ENCODE measurements at places on chromosomes 16 and 17. TPM values are rescaled to one million over a fixed set of nuclear protein-coding genes. Genes with fewer than 3 reads are reported as not detected.

IL34 gene
- total RNA-seq = 1.6 TPM

MYH13 gene
- total RNA-seq = not detected

KRT9 gene
- not detected for total RNA-seq

ESRP2 gene
- total RNA-seq = 0.73 TPM

- DNase-seq = no peak
Observed at GRCh38 chr17:58324056-58324408, 4.6 kb downstream of the TSPOAP1 start.

GRCh38 chr16:29868396-29869009 lies 5.5 kb upstream of the CDIPT start:
- no peak for DNase-seq

GRCh38 chr17:9924735-9925191 lies 19.7 kb upstream of the RCVRN start:
- peak; percentile 36 for DNase-seq

DNA sequence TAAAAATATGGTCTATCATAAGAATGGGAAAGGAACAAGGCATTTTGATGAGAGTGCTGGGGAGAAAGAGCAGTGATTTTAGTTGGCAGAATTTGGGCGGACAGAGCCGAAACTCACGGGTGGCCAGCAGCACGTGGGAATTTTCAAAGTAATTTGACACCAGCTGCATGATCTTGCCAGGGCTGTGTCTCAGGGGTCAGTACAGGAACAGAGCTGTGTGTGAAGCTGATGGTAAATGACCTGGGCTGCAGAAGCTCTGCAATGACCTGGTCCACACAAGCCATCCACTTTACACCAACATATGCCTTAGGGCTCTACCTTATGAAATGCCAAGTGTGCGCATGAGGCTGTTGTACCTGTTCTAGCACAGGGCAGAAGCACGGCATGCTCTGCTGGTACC lies 112.0 kb downstream of the ZFHX3 start:
- no peak for DNase-seq

DNA sequence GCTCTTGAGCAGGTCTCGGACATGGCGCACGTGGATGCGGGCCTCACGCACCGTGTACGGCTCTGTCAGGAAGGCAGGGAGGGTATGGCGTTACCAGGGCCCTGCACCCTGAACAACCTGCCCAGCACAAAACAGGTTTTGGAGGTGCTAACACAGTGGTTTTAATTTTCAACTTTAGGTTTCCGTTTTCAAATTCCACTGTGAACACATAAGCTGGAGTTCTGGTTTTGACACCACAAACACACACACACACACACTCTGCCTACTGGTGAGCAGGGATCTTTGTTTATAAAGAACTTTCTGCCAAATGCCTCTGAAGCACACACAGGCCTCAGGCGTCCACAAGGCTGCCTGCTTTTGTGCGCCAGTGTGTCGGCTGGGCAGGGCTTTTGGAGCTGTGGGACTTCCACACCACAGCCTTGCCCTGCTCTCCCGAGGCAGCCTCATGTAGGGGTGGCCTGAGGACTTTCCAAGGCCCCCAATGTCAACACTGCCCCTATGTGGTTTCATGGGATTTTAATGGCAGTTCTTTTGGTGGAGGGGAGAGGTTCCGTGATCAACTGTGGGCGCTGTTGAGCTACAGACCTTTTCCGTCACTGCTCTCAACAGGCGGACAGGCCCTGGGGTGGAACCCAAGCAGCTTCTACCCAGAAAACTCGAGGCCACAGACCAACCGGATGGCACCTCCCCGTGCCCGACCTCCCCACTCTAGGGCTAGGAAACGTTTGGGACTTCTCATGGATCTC lies 9.4 kb downstream of the CLUH start:
- DNase-seq = peak; percentile 36

DNA sequence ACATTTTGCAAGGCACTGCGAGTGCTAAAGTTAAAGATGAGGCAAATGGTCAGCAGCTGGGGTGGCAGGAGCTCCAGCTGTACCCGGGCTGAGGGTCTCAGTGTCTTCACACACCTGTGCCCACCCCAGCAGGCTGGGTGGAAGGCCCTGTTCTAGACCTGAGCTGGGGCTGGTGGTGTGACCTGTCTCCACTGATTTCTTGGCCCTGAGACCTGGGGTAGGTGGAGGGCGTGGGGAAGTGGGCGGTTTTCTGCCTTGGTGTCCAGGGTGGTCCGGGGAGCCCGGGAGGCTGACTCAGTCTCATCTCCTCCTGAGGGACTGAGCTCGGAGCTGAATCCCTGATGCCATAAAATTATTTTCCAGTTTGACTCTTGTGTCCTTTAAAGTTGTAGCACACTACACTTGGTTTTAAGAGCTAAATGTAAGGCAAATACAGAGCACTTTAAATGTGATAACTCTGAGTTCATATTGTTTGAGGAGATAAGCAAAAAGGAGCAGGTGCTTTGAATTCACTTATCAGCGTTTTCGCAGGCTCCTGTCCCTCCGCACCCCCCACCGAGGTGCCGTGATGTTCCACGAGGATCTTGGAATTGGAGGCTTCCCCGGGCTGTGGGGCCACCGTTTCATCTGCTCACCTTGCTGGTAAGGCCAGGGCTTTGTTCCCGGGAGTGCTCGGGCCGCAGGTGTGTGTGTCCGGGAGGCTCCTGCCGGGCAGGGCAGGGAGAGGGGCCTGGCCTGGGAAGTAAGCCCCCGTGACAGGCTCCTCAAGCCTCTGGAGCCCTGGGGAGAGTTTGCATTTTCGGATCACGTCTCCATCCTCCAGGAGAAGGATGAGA lies 117.0 kb downstream of the AATF start:
- DNase-seq = no peak

GRCh38 chr17:36525888-36526287 lies 8.8 kb downstream of the MYO19 start:
- DNase-seq = no peak

- no peak for DNase-seq
Observed at GRCh38 chr16:2858245-2859025, 465 bp upstream of the PRSS22 start.

DNA sequence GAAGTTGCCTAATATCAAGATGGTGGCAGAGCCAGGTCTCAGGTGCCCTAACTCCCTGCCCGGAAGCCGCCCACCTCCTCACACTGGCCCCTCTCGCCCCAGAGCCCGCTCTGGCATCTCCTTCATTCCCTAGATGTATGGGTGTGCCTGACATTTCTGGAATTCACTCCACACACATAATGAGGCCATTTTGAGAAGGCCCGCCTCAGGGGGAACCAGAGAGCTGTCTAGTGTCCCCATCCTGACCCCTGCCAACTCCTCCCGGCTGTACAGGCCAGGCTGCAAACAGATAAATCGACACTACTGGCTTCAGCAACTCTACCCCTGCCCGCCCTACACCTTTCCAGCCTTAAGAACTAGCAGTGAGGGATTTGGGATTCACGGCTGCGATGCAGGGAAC lies 7.7 kb downstream of the WNT3 start:
- no peak for DNase-seq

DNA sequence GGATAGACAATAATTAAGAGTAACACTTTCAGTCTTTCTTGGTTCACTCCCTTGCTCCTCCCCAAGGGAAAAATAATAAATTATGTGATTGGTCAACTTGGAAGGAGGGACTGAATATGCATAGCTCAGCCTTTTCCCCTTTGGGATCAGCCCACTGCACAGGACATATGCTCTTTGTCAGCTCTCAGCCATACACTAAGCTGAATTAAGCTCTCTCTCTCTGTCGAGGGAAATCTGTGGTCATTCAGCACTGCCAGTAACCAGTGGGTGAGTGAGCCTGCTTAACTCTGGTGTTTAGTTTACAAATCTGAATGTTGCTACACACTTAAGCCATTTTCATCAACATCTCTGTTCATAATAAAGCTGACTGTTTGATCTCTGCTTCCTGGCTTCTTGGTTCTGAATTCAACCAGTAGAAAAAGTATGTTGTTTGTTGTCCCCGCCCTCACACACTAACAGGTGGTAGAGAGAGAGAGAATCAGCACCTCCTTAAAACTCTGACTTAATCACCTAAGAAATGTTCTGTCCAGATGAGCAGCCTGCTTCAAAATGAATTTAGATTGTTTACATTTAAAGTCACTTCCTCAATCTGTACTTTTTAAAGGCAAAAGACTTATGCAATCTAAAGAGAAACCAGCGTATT lies 102.3 kb upstream of the C17orf78 start:
- no peak for DNase-seq

DNA sequence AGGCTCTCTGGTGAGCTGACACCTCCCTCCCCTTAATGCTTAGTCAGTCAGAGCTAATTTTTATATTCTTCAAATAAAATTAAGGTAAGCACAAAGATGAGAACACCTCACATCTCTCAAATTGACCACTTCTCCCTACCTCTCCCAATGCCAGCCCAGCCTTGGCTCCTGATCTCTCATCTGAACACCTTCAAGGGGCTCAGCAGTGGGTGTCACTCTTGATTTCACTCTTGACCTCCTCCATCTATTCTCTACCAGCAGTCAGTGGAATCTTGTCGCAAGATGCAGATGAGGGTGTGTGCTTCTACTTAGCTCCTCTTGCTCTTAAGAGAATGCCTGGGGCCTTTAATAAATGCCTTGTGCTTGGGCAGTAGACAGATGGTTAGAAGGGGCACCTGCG lies 309.0 kb upstream of the IRX3 start:
- DNase-seq = no peak

GRCh38 chr16:72924927-72925630 lies 122.8 kb downstream of the ZFHX3 start:
- DNase-seq = no peak

- DNase-seq = no peak
Observed at GRCh38 chr17:39745335-39746144, 7.8 kb downstream of the GRB7 start.

- DNase-seq = no peak
Observed at GRCh38 chr16:50696126-50696525, 2.7 kb downstream of the NOD2 start.

DNA sequence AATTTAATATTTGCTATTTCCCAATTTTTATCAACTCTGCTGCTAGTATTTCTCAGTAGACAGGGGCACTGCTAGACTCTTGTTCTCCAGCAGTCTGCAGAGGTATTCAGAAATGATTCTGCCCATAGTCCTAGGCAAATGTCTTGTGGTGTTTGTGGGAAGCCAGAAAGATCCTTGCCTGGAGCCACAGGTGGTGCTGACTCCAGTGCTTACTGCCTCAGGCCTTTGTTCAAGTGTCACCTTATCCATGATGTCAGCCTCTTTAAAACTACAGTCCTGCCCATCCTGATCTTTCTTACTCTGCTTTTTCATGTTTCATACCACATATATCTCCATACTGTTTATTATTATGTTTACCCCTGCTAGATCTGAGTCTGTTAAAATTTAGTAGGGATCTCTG lies 26.5 kb downstream of the ZSWIM7 start:
- DNase-seq = no peak

DNA sequence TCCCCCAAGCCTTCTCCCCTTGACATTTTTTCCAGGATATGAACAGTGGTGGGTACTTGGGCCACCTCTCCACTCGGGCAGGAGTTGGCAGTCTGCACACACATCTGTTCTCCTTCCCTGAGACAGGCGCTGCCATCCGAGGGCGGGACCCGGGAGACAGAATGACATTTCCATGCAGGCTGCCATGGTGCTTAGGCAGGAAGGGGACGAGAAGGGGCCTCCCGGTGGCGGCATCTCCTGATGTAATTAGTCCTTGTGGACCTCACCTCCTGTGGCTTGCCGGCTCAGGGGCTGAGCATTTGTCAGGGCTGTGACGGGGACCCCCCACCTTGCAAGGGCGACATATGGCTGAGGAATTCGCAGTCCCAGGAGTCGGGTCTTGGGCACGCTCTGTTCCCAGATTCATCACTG lies 197.2 kb downstream of the FOXL1 start:
- DNase-seq = no peak

GRCh38 chr16:69833357-69834282 lies 71.5 kb downstream of the WWP2 start:
- no peak for DNase-seq

DNA sequence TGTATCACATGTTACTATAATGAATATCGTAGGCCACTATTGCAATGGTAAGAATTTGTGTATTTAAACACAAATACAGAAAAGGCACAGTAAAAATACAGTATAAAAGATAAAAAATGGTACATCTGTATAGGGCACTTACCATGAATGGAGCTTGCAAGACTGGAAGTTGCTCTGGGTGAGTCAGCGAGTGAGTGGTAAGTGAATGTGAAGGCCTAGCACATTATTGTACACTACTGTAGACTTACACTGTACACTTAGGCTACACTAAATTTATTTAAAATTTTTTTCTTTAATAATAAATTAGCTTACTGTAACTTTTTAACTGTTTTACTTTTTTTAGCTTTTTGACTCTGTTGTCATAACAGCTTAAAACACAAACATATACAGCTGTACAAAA lies 42.5 kb downstream of the AKAP10 start:
- no peak for DNase-seq

DNA sequence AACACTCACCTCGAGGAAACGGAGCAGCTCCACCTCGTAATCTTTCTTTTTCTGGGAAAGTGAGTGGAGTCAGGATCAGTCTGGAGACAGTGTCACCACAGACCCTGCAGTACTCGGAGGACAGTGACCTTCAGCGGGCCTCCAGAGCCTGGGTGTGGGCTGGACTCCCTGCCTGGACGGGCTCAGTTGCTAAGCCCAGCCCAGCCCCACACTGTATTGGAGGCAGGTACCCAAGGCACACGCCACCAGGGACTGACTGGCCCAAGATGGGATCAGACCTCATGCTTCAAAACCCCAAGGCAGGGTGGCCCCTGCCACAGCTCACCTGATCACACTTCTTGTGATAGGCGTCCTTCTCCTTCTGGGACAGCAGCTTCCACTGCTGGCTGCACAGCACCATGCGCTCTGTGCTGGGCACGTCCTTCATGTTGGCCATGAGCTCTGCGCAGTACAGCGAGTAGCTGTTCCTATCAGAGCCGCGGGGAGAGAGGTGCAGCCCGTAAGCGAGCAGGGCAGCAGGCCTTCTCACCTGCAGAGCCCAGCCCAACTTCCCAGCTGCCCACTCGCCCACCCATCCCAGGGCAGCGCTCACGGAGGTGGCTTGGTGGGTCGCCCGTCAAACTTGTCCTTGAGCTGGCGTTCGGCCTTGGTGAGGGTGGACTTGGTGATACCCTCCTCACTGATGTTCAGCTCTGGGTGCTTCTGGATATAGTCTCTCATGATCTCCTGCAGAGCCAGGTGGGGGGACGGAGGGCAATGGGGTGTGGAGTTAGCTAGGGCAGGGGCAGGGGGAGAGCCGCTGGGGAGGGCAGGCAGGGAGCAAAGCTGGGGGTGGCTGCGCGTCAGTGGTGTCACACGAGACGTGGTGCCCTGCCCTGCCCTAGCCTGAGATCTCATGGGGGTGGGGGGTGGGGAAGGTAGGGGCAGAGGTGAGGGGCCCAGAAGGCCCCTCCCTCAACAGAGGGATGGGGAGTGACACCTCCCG lies 7.9 kb downstream of the UBTF start:
- no peak for DNase-seq

GRCh38 chr17:79521225-79521624 lies 89.6 kb downstream of the RBFOX3 start:
- DNase-seq = no peak

- DNase-seq = no peak
Observed at GRCh38 chr17:44204441-44204882, 4.8 kb upstream of the ATXN7L3 start.

- DNase-seq = peak; percentile 85
Observed at GRCh38 chr17:79045842-79046196, 21.9 kb downstream of the C1QTNF1 start.

Measured in Right ventricle myocardium superior (tissue), 1 donor.